GM23248 (cell line): ENCODE measurements at places on chromosomes 2 and 18. TPM values are rescaled to one million over a fixed set of nuclear protein-coding genes. Genes with fewer than 3 reads are reported as not detected.

CCDC88A gene
- 32.4 and 50.2 TPM in 2 replicates for total RNA-seq

TXNL4A gene
- total RNA-seq = 17.4 and 28.5 TPM in 2 replicates

C1QL2 gene
- not detected in 2 replicates for total RNA-seq

LRATD1 gene
- 0.63 and 1.2 TPM in 2 replicates for total RNA-seq

CFC1 gene
- not detected in 2 replicates for total RNA-seq

PTPRN gene
- total RNA-seq = 50.5 and 54.1 TPM in 2 replicates

GPR35 gene
- total RNA-seq = 0.25 TPM in 1 of 2 replicates, not detected in the other

MALL gene
- total RNA-seq = 42.1 and 43.7 TPM in 2 replicates

GLI2 gene
- 5.1 and 8.3 TPM in 2 replicates for total RNA-seq

MYO5B gene
- total RNA-seq = not detected in 2 replicates

CHST10 gene
- 6.2 and 12.9 TPM in 2 replicates for total RNA-seq

ALPI gene
- not detected in 2 replicates for total RNA-seq

CTNNA2 gene
- not detected in 2 replicates for total RNA-seq

DOK6 gene
- 0.76 and 5.2 TPM in 2 replicates for total RNA-seq

CYBRD1 gene
- 222 and 248 TPM in 2 replicates for total RNA-seq

LRRTM1 gene
- not detected in 2 replicates for total RNA-seq

DPP10 gene
- total RNA-seq = not detected in 2 replicates

GPBAR1 gene
- total RNA-seq = not detected in 2 replicates

WDCP gene
- total RNA-seq = 6.1 and 7.6 TPM in 2 replicates

SERPINB11 gene
- total RNA-seq = not detected in 2 replicates

IL37 gene
- total RNA-seq = not detected in 2 replicates

PTPN2 gene
- 18.4 and 36.9 TPM in 2 replicates for total RNA-seq

FRZB gene
- 0.32 TPM in 1 of 2 replicates, not detected in the other for total RNA-seq

EHBP1 gene
- total RNA-seq = 53.0 and 56.8 TPM in 2 replicates

VIT gene
- total RNA-seq = 0.22 TPM in 1 of 2 replicates, not detected in the other

C2orf66 gene
- not detected in 2 replicates for total RNA-seq

AMMECR1L gene
- 19.0 and 20.9 TPM in 2 replicates for total RNA-seq

MTLN gene
- total RNA-seq = 38.4 and 70.3 TPM in 2 replicates

FNDC4 gene
- 24.2 and 31.2 TPM in 2 replicates for total RNA-seq

VWC2L gene
- not detected in 2 replicates for total RNA-seq

CELF4 gene
- total RNA-seq = not detected in 2 replicates

STRN gene
- 12.1 and 12.8 TPM in 2 replicates for total RNA-seq

PSD4 gene
- 2.8 and 6.1 TPM in 2 replicates for total RNA-seq

SERPINB10 gene
- total RNA-seq = not detected in 2 replicates

TMEM163 gene
- not detected in 2 replicates for total RNA-seq

SEMA4F gene
- 4.2 and 15.6 TPM in 2 replicates for total RNA-seq

ABCG8 gene
- total RNA-seq = not detected in 2 replicates

BOLL gene
- total RNA-seq = not detected in 2 replicates

RAX gene
- not detected in 2 replicates for total RNA-seq

FZD7 gene
- total RNA-seq = 53.7 and 56.4 TPM in 2 replicates

MAL gene
- total RNA-seq = not detected in 2 replicates

CD28 gene
- 0.11 TPM in 1 of 2 replicates, not detected in the other for total RNA-seq

SPAST gene
- 17.1 and 30.0 TPM in 2 replicates for total RNA-seq

IL1RN gene
- total RNA-seq = 2.4 TPM in 1 of 2 replicates, not detected in the other

EPB41L3 gene
- total RNA-seq = 19.2 and 22.2 TPM in 2 replicates
